ENCODE measurements at places on chromosomes 3 and 15.

DNA sequence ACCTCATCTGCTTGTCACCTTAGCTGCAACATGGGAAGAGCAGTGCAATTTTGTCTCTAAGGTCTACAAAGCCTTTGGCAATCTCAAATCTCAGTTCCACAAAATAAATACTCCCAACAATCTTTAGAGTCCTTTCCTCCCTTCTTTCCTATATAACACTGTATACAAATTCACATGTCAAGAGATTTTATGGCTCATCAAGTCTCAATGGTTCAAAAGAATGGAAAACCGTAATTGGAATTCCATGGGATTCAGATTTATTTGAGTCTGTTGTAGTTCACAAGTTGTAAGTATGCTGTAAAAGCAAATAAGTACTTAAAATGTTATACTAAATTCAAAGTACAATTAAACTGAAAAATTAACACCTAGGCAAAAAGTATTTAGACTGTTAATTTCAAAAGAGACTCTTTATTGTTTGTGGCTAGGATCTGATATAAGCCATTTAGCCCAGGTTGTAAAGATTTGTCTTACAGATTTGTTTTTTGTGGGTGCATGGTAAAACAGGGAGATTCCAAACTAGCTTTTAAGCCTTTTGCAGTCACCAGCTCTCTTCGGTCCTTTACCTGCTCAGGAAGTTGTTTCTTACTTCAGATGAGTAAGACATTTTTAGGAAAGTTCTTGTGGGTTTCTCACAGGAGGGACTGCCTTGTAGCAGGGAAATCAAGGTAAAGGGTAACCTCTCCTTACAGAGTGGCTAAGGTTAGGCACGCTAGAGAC lies 50.1 kb downstream of the CMSS1 start:
- DNase-seq, result no peak

- no peak for DNase-seq
Measured at GRCh38 chr3:142225885-142226215, 465 bp upstream of the GK5 start.

GRCh38 chr15:91779960-91780359 lies 73.5 kb upstream of the SLCO3A1 start:
- no peak for DNase-seq

GRCh38 chr15:71291723-71292122 lies 176.5 kb downstream of the THSD4 start:
- no peak for DNase-seq
